ENCODE measurements at places on chromosomes 2 and 18.

GRCh38 chr18:48853588-48853987 is 97.2 kb downstream of the SMAD7 start:
- H3K27me3 ChIP-seq, result no peaks in the 10 kb centered on the region
- no peak overlapping the region for H3K27ac ChIP-seq
- DNase-seq, result no peak
- peaks cover 3% of the 10 kb centered on the region for H3K4me1 ChIP-seq

- no peaks in the 10 kb centered on the region for H3K4me1 ChIP-seq
- no peak overlapping the region for H3K4me3 ChIP-seq
- H3K27ac ChIP-seq, result no peak overlapping the region
- no peaks in the 10 kb centered on the region for H3K36me3 ChIP-seq
- DNase-seq, result no peak
- peaks cover 2% of the 10 kb centered on the region for H3K27me3 ChIP-seq
Observed at GRCh38 chr2:30675758-30676157, 131.5 kb downstream of the CAPN13 start.

DNA sequence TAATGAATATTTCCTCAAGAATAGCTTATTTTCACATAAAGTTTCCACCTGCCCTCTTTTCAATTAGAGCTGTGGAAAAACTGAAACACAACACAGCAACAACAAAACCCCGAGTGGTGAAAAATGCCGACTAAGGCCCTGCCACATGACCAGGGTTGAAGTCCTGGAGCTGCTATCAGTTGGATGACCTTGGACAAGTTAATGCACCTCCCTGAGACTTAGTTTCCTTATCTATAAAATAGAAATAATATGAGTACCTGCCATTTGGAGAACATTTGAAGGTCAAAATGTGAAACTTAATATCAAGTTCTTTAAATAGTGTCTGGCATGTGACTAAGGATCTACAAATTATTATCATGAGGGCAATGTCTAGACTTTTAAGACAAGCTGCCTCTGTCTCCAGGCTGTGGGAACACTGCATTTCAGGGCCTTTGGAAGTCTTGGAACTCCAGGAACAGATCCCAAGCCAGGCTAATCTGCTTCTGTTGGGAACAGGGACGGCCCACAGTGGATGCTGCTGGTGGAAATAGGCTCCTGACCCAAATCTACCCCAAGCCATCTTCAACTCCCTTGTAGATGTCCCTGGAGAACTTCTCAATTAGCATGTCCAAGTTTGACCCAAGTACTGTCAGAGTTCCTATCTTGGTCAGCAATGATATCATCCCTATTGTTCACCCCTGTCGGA is 42.0 kb upstream of the TRIB2 start:
- no peaks in the 10 kb centered on the region for H3K36me3 ChIP-seq
- H3K27me3 ChIP-seq, result no peaks in the 10 kb centered on the region
- H3K4me1 ChIP-seq, result no peaks in the 10 kb centered on the region

- no peaks in the 10 kb centered on the region for H3K4me1 ChIP-seq
- H3K27me3 ChIP-seq, result peaks cover 21% of the 10 kb centered on the region
- H3K4me3 ChIP-seq, result no peak overlapping the region
- DNase-seq, result no peak
Observed at GRCh38 chr18:76515576-76515975, 20.5 kb upstream of the ZNF516 start.

GRCh38 chr2:12715258-12716031 is 1.3 kb upstream of the TRIB2 start:
- peak overlapping the region; percentile 70 for H3K4me3 ChIP-seq
- no peak for DNase-seq
- no peaks in the 10 kb centered on the region for H3K36me3 ChIP-seq
- peak overlapping the region; percentile 96 for H3K27ac ChIP-seq
- H3K27me3 ChIP-seq, result no peaks in the 10 kb centered on the region

- no peak for DNase-seq
- H3K36me3 ChIP-seq, result no peaks in the 10 kb centered on the region
- H3K4me1 ChIP-seq, result no peaks in the 10 kb centered on the region
- no peak overlapping the region for H3K27ac ChIP-seq
- no peaks in the 10 kb centered on the region for H3K27me3 ChIP-seq
Observed at GRCh38 chr2:238811759-238812158, 36.1 kb upstream of the TWIST2 start.

- no peaks in the 10 kb centered on the region for H3K27me3 ChIP-seq
- no peak overlapping the region for H3K4me3 ChIP-seq
- H3K4me1 ChIP-seq, result no peaks in the 10 kb centered on the region
- H3K36me3 ChIP-seq, result no peaks in the 10 kb centered on the region
Observed at GRCh38 chr2:12501469-12502158, 215.1 kb upstream of the TRIB2 start.

GRCh38 chr18:10525697-10526560 is at the start of gene NAPG:
Gene NAPG (plus strand): TSS chr18:10526027. CDS start chr18:10526103, 76 bp downstream.
- H3K27me3 ChIP-seq, result no peaks in the 10 kb centered on the region
- H3K4me1 ChIP-seq, result peaks cover 14% of the 10 kb centered on the region
- H3K36me3 ChIP-seq, result no peaks in the 10 kb centered on the region
- peak; percentile 43 for DNase-seq

- no peak overlapping the region for H3K27ac ChIP-seq
- H3K4me3 ChIP-seq, result no peak overlapping the region
- H3K36me3 ChIP-seq, result no peaks in the 10 kb centered on the region
- no peaks in the 10 kb centered on the region for H3K27me3 ChIP-seq
- H3K4me1 ChIP-seq, result no peaks in the 10 kb centered on the region
- DNase-seq, result no peak
Observed at GRCh38 chr2:219149667-219150066, 10.9 kb downstream of the NHEJ1 start.

DNA sequence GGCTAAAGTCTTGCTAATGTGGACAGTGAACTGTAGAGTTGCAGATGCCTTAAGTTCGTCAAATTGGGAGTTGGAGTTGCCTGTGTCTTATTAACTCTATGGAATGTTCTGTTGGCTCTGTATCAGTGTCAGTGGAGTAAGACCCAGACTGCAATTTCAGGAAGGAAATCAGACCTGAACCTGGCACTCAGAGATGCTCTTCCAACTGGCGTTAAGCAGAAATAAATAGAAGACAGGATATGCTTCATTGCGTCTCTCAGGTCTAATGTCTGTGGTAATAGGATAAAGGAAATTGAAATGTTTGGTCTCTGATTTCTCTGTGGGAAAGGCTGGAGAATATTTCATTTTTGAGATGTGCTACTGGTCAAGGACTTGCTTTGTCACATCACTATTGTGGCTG is 846.7 kb upstream of the ID2 start:
- H3K4me1 ChIP-seq, result no peaks in the 10 kb centered on the region
- H3K36me3 ChIP-seq, result no peaks in the 10 kb centered on the region
- H3K4me3 ChIP-seq, result no peak overlapping the region

DNA sequence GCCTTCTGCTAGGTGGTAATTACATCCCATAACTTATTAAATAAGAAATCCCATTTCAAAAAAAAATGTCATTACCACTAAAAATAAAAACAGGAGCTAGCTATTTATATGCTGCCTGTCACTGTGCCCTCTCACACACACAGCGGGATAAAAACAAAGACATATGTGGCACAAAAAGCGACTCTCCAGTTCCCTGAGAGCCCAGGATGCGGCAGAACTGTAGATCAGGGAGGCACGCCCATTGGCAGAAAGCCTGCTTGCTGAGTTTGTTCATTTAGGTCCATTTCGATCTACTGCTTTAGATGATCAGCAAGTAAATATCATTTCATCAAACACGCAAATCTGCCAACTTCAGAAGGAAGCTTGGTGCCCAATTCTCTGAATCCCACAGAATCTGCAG is 124.4 kb downstream of the TMEM163 start:
- DNase-seq, result no peak
- H3K27me3 ChIP-seq, result no peaks in the 10 kb centered on the region

DNA sequence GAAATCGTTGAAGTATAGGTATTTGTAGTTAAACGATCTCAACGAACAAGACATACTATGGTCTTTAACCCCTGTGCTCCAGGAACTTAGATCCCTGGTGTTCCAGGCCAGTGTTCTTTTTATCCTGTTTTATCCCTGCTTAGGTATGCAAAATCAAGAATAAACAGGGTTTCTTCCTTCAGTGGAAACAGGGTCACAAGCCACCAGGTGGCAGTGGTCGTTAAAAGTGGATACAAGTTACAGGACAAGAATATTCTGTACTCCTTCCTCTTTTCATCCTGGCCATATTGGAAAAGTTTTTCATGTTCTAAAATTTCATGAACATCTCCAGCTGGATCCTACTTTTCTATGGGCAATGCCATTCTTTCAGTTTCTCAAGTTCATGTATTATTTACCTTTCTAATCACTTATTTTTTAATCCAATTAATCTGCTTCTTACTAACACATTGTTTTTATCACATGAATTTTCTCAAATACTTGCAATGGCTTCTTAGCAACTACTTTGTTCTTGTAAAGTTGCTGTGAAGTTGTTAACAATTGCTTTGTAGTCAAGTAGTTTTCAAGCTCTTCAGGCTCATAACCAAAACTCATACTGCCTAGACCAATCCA is 16.4 kb upstream of the HNMT start:
- H3K4me3 ChIP-seq, result no peak overlapping the region
- no peak overlapping the region for H3K27ac ChIP-seq
- no peaks in the 10 kb centered on the region for H3K27me3 ChIP-seq
- no peak for DNase-seq
- H3K4me1 ChIP-seq, result peaks cover 5% of the 10 kb centered on the region

DNA sequence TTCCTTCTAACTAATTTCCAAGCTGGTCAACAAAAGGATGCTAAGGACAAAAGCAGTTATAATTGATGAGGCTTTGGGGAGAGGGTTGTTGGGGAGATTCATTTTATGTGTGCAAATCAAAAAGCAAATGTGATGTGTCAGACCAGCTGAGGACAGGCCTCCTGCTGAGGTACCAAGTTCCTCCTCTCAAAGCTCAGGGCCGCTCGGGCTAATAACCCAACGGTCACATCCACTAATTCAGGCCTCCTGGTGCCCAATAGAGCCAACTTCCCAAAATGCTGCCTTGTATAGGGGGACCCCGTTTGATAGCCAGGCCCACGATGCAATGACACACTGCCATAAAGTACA is 88.6 kb upstream of the RTN4 start:
- H3K4me3 ChIP-seq, result no peak overlapping the region
- H3K36me3 ChIP-seq, result no peaks in the 10 kb centered on the region
- H3K27me3 ChIP-seq, result no peaks in the 10 kb centered on the region
- no peak overlapping the region for H3K27ac ChIP-seq

DNA sequence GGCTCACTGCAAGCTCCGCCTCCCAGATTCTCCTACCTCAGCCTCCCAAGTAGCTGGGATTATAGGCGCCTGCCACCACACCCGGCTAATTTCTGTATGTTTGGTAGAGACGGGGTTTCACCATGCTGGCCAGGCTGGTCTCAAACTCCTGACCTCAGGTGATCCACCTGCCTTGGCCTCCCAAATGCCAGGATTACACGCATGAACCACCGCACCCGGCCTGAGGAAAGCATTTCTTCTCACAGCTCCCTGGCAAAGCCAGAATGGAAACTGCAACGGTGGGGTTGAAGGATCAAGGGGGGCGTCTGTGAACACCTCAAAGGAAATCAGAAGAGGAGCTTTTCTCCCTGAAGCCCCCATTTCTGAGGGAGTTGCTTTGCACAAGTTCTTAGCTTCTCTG is 11.2 kb upstream of the TEX51 start:
- no peak overlapping the region for H3K4me3 ChIP-seq
- no peaks in the 10 kb centered on the region for H3K36me3 ChIP-seq

DNA sequence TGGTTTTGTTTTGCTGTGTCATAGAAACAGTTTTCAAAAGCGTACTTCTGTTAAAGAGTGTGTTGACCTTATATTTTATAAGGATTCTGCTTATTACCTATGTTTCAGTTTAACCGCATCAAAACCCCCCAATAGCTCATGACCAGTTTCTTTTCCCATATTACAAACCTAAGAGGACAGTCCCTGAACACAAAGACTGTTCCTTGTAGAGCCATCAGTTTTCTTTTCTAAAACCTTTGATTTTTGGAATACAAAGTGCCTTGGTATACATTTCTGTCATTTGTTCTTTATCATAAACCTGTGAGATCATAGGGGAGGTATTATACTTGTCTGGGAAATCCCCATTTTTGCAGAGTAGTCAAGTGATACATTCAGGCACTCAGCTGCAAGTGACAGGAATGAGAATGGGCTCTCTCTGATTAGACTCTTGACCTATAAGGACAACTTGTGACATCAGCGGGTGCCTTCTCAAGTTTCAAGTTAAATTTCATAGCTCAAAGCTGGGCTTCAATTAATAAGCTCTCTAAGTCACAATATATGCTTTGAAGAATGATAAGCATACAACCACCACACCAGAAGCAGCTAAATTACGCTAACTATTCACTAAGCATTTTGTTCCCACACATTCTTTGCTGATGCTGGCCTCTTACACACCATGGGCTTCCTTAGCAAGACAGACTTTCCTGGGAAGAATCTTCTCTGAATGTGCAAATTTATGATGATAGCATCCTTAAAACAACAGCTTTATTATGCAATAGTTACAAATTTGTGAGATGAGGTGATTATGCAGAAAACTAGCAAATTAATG is 97.5 kb upstream of the CD302 start:
- H3K36me3 ChIP-seq, result no peaks in the 10 kb centered on the region
- no peak overlapping the region for H3K4me3 ChIP-seq
- no peaks in the 10 kb centered on the region for H3K4me1 ChIP-seq
- H3K27ac ChIP-seq, result no peak overlapping the region
- H3K27me3 ChIP-seq, result peaks cover 16% of the 10 kb centered on the region

- no peak for DNase-seq
- H3K27me3 ChIP-seq, result no peaks in the 10 kb centered on the region
- no peak overlapping the region for H3K4me3 ChIP-seq
- H3K36me3 ChIP-seq, result no peaks in the 10 kb centered on the region
Observed at GRCh38 chr2:67641312-67642045, 244.3 kb downstream of the ETAA1 start.

- H3K27me3 ChIP-seq, result peaks cover 11% of the 10 kb centered on the region
- DNase-seq, result no peak
- no peaks in the 10 kb centered on the region for H3K36me3 ChIP-seq
- H3K27ac ChIP-seq, result no peak overlapping the region
- H3K4me3 ChIP-seq, result no peak overlapping the region
- 0 out of 2 replicates have a peak, but pooled peaks cover 3% of the 10 kb centered on the region for H3K4me1 ChIP-seq
Observed at GRCh38 chr18:78773819-78774218, 205.8 kb upstream of the SALL3 start.

GRCh38 chr2:42008241-42008921 is 39.4 kb upstream of the PKDCC start:
- H3K4me1 ChIP-seq, result peaks cover 15% of the 10 kb centered on the region
- no peaks in the 10 kb centered on the region for H3K27me3 ChIP-seq
- no peak overlapping the region for H3K27ac ChIP-seq
- H3K36me3 ChIP-seq, result no peaks in the 10 kb centered on the region
- H3K4me3 ChIP-seq, result no peak overlapping the region

DNA sequence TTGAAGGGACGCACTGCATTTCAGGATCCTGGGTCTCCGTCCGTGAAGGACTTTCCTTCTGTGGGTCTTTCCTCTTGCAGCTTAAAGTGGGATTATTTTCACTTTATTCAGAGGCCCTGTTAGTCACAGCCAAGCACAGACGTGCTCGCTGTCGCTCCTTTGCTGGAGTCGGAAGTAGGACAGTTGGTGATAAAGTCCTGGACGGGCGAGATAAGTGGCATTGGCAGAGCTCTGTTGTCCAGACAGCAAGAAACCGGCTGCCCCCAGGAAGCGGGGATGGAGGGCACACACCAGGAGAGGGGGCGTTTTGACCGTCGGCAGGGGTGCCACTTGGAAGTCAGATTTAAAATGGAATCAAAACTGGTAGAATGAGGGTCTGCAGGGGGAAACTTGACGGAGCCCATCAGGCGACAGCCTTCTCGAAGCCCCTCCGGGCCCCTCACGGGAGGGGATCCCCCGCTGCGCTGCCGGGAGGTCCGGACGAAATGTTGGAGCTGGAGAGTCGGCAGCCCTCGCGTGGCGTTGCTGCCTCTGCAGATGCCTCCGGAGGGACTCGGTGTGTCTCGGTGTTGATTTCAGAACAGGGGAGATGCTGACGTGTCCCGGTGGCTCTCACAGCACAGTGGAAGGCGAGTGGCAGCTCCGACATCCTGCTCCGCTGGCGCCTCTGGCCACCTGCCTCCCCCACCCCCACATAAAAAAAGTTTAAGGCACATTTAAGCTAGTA is 124.2 kb downstream of the NFATC1 start:
- no peak for DNase-seq
- no peak overlapping the region for H3K4me3 ChIP-seq
- H3K27ac ChIP-seq, result no peak overlapping the region
- H3K36me3 ChIP-seq, result no peaks in the 10 kb centered on the region
- no peaks in the 10 kb centered on the region for H3K27me3 ChIP-seq

Measured in Panc1 (cell line).